NCI-H1105 treated with DMSO at 0.1 percent for 48 hours (cell line): ENCODE measurements at places on chromosomes 13 and 19.

DNA sequence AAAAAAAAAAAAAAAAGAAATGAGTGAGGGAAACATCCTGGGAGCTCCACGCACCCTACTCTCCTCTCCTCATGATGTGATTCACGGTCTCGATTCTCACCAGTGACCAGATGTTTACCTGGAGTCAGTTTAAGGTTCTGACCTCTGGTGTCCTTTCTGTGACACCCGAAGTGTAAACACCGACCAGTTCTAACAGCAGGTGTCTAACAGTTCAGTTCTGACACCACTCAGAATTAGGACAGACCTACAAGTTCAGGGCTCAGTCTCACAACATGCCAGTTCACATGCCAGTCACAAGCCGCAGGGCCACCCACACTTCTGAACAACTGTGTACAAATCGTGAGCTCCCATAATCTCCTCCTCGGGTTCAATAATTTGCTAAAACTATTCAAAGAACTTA lies 6.0 kb downstream of the ZNF564 start:
- no peak for DNase-seq

- DNase-seq = no peak
Observed at GRCh38 chr13:44698066-44698465, 121.9 kb upstream of the TSC22D1 start.

DNA sequence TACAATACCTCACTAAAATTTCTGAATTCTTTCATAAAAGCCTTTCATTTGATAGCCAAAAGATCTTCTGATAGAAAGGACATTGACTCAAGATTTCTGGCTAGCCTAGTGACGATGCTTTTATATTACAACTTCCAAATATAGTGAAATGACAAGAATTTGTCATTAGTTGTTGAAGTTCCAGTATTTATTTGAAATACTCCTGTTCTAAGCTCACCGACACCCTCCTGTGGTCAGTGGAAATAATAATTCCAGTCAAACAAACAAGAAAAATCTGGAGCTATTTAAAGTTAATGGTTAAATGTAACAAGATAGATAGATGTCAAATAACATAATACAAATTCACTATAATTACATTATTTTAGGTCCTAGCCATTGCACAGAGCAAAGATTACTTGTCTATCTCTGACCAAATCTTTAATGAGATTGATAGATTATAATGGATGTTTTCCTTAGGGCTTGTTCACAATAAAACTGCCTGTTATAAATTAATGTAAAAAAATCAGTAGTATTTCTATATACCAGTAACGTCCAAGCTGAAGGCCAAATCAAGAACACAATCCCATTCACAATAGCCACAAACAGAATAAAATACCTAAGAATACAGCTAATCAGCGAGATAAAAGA lies 195.5 kb downstream of the RGCC start:
- peak; percentile 5 for DNase-seq

- DNase-seq = no peak
Observed at GRCh38 chr19:15859187-15859586, 38.7 kb downstream of the CYP4F2 start.

GRCh38 chr13:53490752-53491151 lies 462.1 kb downstream of the OLFM4 start:
- DNase-seq = no peak

DNA sequence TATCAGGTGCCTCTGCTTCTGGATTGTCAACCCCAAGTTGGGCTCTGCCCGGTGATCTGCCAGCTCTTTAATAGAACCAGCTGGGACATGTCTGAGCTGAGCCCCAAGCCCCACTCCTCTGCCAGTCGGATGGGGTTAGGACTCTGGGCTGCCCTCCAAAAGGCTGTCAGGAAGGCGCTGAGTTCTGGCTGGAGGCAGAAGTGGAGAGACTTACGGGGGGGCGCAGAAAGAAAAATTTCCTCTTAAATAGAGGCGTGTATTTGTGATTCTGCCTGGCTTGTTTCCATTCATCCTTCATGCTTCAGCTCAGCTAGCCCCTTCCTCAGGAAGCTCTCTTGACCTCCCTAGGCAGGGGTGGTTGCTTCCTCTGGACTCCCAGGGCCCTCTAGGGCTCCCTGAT lies 985 bp upstream of the KCNK6 start:
- DNase-seq = peak; percentile 44

- no peak for DNase-seq
Observed at GRCh38 chr13:40141859-40142555, 486.5 kb downstream of the COG6 start.

- no peak for DNase-seq
Observed at GRCh38 chr13:106029676-106030290, 505.7 kb downstream of the EFNB2 start.

GRCh38 chr19:35928507-35928906 lies 7.7 kb upstream of the LRFN3 start:
- DNase-seq = no peak

DNA sequence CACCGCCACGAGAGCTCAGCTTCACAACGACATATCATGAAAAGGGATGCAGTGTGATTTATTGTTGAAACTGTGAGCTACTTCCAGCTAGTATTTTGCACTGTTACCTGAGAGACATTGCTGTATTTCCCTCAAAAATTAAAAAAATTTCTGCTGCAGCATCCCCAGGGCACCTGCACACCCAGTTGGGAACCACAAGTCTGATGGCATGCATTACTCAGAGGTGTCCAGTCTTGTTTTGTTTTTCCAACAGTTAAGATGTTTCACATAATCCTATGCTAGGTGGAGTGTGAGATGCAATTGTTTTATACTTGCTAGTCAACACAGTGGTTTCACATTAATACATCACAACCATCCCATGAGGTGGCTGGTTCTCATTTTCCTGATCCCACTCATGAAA lies 285.2 kb downstream of the SHISA2 start:
- DNase-seq = no peak

GRCh38 chr13:41643507-41643906 lies 186.2 kb downstream of the RGCC start:
- no peak for DNase-seq

- no peak for DNase-seq
Observed at GRCh38 chr19:47267350-47267759, 7.3 kb upstream of the INAFM1 start.

DNA sequence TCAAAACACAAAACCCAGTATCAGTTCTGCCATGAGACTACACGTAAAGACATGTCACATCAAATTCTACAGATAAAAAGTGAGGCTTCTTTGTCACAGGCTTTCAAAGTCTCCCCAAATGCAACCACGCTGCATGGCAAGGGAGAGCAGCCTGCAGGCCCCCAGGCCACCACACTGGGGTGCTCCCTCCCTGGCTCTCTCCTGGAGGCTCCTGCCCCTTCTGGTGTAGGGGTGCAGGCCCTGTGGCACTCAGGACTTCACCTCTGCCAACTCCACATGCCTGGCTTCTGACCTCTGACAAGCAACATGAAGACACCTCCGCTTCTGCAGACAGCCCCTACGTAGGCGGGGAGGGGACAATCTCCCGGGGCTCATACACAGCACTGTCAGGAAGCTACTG lies 14.3 kb downstream of the AKAP8 start:
- no peak for DNase-seq

DNA sequence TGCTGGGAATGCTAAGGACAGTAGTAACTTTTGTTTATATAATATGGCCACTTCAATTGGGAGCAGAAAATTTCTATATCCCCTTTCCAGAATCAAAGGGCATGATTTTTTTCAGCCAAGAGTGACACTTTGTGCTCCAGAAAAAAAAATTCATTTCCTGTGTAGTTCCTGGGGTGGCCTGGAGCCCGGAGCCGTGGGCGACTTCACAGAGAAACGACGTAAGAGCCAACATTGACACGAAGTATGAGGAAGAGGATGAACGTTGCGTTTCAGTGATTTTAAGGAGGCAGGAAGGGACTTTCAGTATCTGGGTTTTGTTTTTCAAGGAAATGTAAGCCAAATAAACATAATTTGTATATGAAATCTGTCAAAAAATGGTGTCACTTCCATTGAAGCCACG lies 187.6 kb downstream of the STK24 start:
- DNase-seq = no peak

- peak; percentile 83 for DNase-seq
Observed at GRCh38 chr19:32345261-32346207, at the start of gene ZNF507. TSS of gene ZNF507 (plus strand) at chr19:32345610. CDS start at chr19:32352831, 7,221 bp downstream.

DNA sequence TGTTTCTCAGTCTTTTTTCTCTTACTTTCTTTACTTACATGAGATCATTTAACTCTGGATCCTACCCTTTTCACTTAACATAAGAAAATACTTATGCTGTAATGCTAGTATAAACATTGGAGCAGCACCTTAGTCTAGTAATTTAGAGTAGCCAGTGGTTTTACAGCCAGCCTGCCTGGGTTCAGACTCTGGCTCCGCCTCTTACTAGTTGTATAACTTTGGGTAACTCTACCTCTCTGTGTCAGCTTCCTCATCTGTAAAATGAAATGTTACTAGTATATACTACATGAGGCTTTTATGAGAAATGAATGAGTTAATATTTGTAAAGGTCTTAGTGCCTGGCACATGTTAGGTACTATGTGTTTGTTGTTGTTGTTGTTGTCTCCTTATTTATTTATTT lies 5.6 kb downstream of the CDADC1 start:
- DNase-seq = no peak

GRCh38 chr19:30111021-30111855 lies 169.2 kb downstream of the URI1 start:
- DNase-seq = no peak

- peak; percentile 84 for DNase-seq
Observed at GRCh38 chr13:102440259-102440936, 38.5 kb upstream of the FGF14 start.

- no peak for DNase-seq
Observed at GRCh38 chr13:112715715-112716460, 26.1 kb downstream of the ATP11A start.

- DNase-seq = no peak
Observed at GRCh38 chr13:113628291-113629270, 29.4 kb downstream of the ATP4B start.

DNA sequence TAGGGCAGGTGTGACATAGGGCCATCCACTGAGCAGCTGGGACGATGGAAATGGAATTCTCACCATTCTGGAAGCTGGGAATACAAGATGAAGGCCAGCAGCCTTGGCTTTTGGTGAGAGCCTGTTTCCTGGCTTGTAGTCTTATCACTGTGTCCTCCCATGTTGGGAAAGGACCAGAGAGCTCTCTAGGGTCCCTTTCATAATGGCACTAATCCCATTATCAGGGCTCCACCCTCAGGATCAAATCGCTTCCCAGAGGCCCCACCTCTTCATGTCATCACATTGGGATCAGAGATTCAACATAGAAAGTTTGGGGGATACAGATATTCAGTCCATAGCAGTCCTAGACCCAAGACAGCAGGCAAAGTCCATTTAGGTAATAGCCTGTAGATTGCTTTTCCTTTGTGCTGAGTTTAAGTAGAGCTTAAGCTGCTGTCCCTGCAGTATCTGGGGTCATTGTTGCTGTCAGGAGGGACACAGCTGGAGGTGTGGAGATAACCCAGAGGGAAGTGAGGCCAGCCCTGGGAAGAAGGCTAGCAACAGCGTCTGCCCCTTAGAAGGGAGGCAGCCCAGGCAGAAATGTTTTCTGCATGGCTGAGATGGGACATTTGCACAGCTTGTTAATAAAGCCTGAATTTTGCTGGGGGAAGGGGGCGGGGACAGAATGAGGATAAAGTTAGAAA lies 136.5 kb upstream of the GPR12 start:
- no peak for DNase-seq

DNA sequence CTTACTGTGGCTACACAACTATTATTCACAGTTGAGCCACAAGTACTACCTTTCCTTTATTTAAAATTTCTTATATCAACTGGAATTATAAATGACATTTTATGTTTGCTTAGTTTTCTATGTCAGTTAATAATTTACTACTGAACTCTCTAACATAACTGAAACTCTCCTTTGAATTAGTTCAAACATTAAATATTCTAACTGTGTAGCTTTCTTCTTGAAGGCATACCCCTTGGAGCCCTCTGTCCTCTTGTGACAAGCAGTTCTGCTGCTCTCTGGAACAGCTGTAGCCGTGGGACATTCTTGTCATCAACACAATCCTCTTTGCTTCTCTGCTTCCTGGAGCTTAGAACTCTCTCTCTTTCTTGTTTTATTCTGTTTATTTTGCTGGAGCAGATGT lies 244.8 kb downstream of the NHLRC3 start:
- DNase-seq = no peak

DNA sequence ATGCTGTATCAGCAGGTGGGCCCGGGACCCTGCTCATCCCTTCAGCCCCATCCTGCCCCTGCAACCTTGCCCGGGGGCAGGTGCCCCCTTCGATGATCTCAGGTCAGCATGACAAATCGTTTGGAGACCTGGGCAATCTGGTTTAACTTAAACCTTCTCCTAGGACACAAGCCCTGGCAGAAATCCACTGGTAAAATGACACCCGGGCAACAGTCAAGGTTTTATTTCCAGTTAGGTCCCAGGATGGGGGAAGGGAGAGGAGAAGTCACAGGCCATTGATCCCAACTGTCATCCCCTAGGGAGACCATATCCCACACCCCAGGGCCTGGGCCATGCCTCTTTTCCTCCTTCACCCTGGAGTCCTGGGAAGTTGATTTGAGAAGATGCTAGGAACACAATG lies 1.8 kb upstream of the PLIN5 start:
- peak; percentile 56 for DNase-seq

DNA sequence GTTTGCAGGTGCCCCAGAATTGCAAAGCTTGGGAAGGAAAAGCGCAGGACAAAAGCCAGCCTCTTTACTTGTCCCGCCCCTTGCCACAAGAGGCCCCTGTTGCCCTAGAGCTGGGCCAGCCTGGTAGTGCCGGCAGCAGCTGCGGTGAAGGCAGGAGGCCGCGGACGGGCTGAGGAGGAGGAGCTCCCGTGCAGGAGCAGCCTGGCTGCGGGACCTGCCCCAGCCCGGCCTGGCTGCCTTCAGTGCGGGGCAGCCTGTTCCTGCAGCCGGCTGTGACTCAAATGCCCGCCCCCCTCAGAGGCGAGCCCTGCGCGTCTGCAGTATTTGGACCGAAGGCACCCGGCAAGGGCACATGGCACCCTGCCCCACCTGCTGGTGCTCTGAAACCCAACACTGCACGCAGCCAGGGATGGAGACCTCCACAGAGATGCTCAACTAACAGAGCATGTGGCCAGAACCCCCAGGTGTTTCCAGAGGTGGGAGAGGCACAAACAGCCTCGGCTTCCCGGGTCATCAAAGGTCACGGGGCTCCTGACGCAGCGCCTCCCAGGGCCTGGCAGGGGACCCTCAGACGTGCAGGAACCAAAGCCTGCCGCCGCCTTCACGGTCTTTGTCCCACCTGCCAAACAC lies 29.7 kb downstream of the NAXD start:
- DNase-seq = no peak

GRCh38 chr13:68944272-68944671 lies 1163.4 kb upstream of the ATXN8OS start:
- DNase-seq = no peak

GRCh38 chr19:30137747-30138146 lies 195.7 kb downstream of the URI1 start:
- DNase-seq = no peak

- no peak for DNase-seq
Observed at GRCh38 chr19:35556846-35557538, 6.5 kb downstream of the ATP4A start.

DNA sequence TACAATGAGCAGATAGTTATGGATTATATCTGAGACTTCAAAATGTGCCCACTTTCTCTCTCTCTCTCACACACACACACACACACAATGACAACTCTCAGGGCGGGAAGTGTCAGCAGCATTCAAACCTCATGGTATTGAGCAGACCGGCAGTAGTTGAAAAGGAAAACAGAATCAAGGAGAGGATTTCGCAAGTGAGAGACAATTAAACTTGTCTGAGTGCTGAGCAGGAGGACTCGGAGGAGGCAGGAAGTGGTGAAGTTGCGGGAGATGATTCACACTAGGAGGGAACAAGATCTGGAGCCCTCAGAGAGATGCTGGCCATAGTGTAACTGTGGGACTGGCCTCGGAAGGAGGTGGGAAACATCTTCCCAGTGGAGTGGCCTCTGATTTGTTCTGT lies 353.1 kb downstream of the EFNB2 start:
- no peak for DNase-seq

- DNase-seq = peak; percentile 6
Observed at GRCh38 chr13:25372284-25373081, 709 bp downstream of the ATP8A2 start.
